ENCODE measurements at places on chromosomes 11 and 22.

- DNase-seq, result no peak
Measured at GRCh38 chr11:116364348-116364747, 408.4 kb downstream of the BUD13 start.

DNA sequence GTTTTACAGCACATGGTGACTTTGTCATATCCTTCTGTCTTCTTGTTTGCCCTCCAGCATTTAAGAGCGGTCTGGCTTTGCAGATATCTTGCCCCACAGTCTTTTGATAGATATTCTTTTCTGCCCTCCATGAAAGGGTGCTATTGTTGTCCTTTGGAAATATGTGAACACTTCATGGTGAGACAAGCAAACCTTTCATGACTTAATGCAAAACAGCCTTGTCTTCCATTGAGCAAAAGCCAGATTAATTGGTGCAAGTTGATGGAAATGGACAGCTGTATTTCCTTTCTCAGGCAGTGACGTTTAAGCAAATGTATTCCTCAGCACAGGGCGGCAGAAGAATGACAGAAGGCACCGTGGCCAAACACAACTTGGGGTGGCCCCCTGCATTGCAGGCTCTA, 4.4 kb downstream of the DCPS start:
- DNase-seq, result no peak

- DNase-seq, result no peak
Measured at GRCh38 chr22:26380072-26380830, 48.8 kb upstream of the ASPHD2 start.

- no peak for DNase-seq
Measured at GRCh38 chr11:35688023-35688422, 25.4 kb downstream of the TRIM44 start.

GRCh38 chr22:33883561-33883960, 36.7 kb downstream of the LARGE1 start:
- no peak for DNase-seq

DNA sequence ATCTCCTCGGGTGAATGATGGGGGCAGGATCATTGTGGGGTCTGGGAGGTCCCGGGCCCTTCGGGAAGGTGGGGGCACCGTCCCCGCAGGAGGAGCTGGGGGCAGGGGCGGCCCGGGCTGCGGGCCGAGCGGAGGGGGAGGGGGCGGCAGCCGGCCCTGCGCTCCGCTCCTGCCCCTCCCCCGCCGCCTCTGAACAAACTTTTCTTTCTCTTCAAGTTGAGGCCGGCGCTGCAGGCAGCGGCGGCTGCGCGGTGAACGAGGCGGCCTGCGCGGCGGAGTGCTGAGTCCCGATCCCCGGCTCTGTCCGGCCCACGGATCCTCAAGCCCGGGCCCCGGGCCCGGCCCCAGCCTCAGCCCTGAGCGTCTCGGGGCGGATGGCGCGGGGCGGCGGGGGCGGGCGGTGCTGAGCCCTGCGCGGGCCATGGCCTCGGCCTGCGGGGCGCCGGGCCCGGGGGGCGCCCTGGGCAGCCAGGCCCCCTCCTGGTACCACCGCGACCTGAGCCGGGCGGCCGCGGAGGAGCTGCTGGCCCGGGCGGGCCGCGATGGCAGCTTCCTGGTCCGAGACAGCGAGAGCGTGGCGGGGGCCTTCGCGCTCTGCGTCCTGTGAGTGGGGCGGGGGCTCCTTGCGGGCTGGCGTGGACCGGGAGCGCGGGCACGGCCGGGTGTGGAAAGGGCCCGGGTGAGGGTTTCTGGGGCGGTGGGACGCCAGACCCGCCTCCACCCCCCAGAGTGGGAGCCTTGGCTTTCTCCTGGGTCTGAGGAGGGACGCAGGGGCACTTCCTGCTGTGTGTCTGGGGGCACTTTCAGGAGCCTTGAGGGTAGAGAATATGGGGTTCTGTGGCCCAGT, at the start of gene INPPL1:
Gene INPPL1 (plus strand): TSS at position 204 of the 847 bp plus-strand sequence. CDS start 218 bp downstream, at position 422.
- DNase-seq, result no peak

- no peak for DNase-seq
Measured at GRCh38 chr11:35143297-35144135, 4.5 kb downstream of the CD44 start.

DNA sequence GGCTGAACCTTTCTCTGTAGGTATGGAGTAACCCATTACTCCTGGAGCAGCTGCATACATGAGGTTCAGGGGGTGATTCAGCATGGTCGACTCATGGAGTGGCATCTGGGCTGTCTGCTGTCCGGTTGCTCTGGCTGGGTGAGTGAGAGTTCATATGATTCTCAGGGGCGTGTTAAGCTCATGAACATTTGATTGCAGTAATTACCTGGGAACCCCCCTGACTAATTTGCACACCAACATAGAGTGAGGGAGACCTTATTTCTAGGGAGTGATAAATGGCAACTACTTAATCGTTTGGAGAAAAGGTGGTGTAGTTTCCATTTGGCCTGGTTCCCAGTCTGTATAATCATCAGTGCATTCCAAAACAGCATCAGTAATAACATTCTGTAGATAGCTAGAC, 661.9 kb downstream of the ETS1 start:
- DNase-seq, result no peak
